ENCODE measurements at places on chromosomes 2 and 18. TPM values are rescaled to one million over a fixed set of nuclear protein-coding genes. Genes with fewer than 3 reads are reported as not detected.

DNA sequence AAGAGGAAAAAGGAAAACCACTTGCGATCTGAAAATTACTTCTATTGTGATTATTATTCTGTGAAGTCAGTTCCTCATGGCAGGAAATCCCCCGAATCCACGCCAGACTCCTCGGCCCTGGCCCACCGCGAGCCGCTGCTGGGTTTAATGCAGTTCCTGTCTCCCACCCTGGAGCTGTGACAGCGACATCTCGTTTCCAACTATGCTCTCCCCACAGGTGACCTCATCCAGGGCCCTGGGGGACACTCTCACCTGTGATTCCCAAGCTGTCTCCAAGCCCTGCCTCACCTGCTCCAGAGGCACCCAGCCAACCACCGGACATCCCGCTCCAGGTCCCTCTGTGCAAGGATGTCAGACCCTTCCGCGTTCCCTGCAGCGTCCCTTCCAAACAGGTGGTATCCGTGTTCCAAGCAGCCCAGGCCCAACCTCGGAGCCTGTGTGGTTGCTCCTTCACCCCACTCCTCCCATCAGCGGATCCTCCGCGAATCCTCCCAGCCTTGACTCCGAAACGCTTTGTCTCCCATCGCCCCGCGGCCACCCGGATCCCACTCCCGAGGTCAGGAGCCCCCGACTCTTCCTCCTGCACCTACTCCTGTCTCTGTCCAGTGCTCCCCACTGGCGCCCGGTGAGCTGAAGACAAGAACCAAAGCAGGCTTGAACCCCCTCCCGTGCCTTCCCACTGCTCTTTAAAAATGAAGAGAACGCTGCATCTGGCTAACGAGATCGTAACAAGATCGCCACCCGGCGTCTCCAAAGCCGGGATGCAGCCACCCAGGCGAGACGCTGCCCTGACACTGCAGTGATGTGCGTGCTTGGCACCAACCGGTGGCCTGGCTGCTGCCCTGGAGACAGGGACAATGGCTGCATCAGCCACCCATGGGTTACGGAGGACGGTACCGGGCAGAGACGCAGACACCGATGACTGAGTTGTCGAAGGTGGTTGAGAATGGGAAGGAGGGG, 96.5 kb downstream of the NDUFA10 start:
- peak; percentile 64 for DNase-seq

DNA sequence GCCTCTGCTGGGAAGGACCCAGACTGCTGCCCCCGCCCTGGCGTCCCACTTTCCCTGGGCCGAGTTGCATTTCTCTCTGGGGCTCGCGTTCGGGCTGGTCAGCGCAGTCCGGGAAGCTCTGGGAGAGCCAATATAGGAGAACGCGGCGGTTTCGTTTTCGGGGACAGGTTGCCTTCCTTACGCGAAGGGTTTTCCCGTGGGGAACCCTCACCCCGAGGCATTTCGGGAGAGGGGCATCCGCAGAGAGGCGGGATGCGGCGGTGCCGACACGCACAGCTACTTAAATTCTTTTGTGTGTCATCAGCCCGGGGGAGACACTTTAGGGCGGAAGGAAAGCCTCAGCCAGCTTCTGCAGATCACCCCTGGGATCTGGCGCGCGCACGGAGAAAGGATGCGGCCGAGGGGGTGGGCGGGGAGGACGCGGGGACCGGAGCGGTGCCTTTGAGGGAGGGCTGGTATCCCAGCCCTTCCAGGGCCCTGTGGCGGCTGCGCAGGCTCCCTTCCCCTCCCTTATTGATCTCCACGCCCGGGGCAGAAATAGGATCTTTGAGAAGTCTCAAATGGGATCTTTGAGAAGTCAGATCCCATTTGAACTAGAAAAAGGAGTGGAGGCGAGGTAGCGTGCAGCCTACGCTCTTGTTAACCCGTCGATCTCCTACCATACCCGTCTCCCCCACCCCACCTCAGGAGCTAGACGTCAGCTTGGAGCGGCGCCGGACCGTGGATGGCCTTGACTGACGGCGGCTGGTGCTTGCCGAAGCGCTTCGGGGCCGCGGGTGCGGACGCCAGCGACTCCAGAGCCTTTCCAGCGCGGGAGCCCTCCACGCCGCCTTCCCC, 1.2 kb downstream of the GATA6 start:
- DNase-seq, result peak; percentile 80

- no peak for DNase-seq
These were observed 19.1 kb upstream of the ACMSD start for GRCh38 chr2:134819334-134819733.

GRCh38 chr2:189555232-189555631, 25.4 kb downstream of the SLC40A1 start:
- no peak for DNase-seq

The NTSR2 gene
- not detected for total RNA-seq

The FBLN7 gene
- 8.4 TPM for total RNA-seq

The GALR1 gene
- not detected for total RNA-seq

- no peak for DNase-seq
These were observed 22.4 kb upstream of the STAT4 start for GRCh38 chr2:191173206-191173605.

GRCh38 chr2:206160807-206161179, 1.1 kb downstream of the EEF1B2 start:
- DNase-seq, result no peak

- DNase-seq, result no peak
These were observed 140.0 kb upstream of the SERTAD2 start for GRCh38 chr2:64793701-64794100.

GRCh38 chr18:8904316-8904715, 198.2 kb upstream of the NDUFV2 start:
- DNase-seq, result no peak

The DNAH7 gene
- total RNA-seq, result 1.1 TPM

DNA sequence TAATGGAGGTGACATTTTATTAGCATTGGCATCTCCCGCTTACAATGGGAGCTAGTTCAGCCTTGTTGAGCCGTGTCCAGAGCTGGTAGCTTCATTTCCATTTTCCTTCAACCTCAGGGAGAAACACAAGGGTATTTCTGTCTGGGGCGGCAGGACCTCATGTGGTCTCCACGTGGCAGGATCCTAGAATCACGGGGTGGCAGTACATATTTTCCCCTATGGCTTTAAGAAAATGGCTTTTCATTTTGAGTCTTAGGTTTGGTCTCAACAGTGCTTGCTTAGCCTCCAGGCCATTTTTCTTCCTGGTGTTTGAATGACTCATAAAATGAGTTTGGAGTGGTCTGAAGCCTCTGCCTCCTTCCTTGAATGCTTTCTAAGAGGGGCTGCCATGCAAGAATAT, 20.3 kb downstream of the CABLES1 start:
- DNase-seq, result peak; percentile 43

GRCh38 chr2:65121-65520, 18.8 kb upstream of the FAM110C start:
- peak; percentile 67 for DNase-seq

- no peak for DNase-seq
These were observed 113.6 kb upstream of the TTC39C start for GRCh38 chr18:23900994-23901393.

DNA sequence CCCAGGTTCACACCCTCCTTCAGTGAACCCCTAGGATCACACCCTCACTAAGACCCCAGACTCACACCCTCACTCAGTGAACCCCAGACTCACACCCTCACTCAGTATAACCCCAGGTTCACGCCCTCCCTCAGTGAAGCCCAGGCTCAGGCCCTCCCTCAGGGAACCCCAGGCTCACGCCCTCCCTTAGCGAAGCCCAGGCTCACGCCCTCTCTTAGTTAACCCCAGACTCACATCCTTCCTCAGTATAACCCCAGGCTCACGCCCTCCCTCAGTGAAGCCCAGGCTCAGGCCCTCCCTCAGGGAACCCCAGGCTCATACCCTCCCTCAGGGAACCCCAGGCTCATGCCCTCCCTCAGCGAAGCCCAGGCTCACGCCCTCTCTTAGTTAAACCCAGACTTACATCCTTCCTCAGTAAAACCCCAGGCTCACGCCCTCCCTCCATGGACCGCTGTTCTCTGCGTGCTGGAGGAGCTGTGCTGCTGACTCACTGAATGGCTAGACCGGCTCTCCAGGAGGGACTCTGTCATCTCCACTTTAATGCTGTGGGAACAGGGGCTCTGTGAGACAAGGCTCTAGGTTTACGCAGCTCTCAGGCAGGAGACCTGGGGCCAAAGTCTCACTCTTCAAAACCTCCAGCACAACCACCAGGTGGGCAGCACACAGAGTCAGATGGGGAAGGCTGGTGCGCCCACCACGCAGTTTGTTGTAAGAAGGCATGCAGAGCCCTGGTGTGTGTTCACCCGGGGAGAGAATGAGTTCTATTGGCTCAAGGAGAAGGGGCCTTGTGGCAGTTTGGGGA, 506.9 kb upstream of the MYT1L start:
- peak; percentile 58 for DNase-seq

The ANKAR gene
- 4.3 TPM for total RNA-seq

GRCh38 chr2:168671932-168672331, 130.5 kb upstream of the NOSTRIN start:
- DNase-seq, result no peak

DNA sequence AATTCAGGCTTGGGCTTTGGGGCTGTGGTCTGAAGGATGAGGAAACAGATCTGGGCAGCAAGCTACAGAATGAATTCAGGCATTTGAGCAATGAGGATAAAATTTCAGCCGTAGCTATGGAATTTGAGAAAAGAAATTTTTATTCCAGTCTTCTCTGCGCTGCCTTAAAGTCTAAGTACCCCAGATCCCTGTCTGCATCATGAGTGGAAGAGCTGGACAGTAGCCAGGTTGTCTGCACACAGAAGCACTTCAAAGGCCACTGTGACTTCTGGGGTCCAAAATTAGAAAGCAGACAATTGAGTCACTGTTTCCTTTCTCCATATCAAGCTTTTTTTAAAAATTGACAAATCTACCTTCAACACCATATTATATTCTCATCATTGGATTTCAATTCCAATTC, 787.6 kb upstream of the GCFC2 start:
- DNase-seq, result no peak

- DNase-seq, result no peak
These were observed 151.1 kb upstream of the LHCGR start for GRCh38 chr2:48906633-48907032.

- no peak for DNase-seq
These were observed 58.9 kb upstream of the RNU4ATAC start for GRCh38 chr2:121471532-121472469.

GRCh38 chr18:50279752-50280151, 1.6 kb downstream of the MBD1 start:
- DNase-seq, result no peak

- peak; percentile 74 for DNase-seq
These were observed 182.4 kb downstream of the CELF4 start for GRCh38 chr18:37383036-37383785.

DNA sequence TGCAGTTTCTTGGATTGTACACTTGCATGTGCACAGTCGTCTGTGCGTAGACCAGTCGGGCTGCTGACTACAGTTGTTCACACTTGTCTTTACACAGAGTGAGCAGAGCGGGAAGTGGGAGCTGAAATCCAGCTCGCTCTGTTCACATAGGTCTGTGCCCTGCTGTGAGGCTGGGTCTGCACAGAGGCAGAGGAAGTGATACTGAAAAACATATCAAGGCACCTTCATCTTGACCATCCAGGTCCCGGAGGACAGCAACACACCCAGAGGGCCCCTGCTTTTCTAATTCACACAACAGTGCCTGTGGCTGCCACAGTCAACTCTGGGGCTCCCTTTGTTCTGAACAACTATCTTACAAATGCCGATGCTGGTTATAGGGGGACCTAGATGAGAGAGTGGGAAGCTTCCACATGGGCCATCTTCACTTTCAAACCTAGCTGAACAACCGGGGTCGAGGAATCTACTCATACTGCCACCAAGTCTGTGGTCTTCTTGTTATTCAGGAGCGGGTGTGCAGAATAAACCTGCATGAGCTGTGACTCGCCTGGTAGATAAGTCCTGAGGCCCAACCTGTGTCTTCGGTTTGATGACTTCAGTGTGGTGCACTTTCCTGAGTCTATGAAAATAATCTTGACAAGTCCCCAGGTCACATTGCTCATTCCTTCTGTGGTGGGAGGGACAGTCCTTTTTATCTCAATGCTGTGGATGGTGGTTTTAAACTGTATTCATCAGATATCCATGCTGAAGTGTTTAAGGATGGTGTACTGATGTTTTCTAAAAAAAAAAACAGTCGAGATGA, 3.5 kb upstream of the ADNP2 start:
- DNase-seq, result no peak

- no peak for DNase-seq
These were observed 888.5 kb upstream of the FSHR start for GRCh38 chr2:50042771-50043170.

DNA sequence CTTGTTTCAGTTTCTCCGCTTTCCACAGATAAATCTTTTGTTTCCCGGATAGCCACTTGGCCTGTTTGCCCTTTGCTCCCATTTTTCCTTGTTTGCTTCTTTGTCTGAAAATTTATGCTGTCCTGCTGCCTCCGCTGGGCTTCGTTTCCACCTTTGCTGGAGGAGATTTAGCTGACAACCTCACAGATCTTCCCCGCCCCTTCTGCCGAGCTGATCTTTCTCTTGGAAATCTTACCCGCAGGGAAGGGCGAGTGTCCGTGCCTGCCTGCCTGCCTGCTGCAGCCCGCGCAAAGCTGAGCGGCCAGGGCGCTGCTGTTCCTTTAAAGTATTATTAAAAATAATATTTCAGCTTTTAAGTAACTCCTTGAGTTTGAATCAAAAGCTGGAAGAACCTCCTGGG, 1.4 kb upstream of the XRCC5 start:
- peak; percentile 86 for DNase-seq

DNA sequence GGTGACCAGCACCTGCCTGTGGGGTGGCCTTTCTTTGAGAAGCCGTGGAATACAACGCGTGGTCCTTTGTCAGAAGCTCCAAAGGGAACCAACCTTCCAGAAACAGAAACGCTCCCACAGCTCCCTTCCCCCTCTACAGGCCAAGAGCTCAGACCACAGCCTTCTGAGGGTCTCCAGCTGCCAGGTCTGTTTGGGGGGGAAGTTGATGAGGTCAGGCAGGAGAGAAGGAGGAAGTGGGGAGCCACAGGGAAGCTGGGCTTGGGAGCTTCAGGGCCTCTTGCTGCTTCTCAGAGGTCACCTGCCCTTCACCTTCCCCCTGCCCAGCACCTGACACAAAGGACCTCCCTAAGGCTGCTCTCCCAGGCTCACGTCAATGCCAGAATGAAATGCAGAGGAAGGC, 287.7 kb upstream of the ID2 start:
- no peak for DNase-seq

The DAPL1 gene
- total RNA-seq, result not detected

The CXCR1 gene
- total RNA-seq, result not detected

The AGXT gene
- not detected for total RNA-seq
